Urinary bladder (tissue), 4 donors: ENCODE measurements at places on chromosomes 5 and 9. TPM values are rescaled to one million over a fixed set of nuclear protein-coding genes. Genes with fewer than 3 reads are reported as not detected.

The CARTPT gene
- not detected for total RNA-seq

DNA sequence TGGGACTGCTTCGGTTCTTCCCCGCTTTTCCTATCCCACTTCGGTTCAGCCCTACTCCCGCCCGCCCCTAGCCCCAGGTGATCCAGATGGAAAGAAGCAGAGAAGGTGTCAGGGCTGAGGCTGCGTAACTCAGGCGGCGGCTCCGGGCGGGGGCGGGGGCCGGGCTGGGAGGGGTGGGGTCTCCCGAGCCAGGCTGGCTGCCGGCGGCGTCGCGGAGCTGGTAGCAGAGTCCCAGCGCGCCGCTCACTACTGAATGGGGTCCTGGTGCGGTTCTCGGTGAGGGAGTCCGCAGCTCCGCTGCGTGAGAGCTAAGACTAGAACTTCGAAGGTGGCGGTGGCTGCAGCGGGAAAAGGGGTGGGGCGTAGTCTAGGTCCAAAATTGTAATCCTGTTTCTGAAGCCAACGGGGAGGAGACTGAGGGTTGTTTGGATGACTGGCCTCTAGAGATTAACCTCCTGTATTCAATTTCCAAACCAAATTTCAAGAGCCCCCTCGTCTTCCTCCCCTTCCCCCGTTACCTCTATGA, 1.4 kb downstream of the PRR16 start:
- no peak for DNase-seq

GRCh38 chr5:109452661-109453060, 42.9 kb upstream of the PJA2 start:
- no peak for DNase-seq

DNA sequence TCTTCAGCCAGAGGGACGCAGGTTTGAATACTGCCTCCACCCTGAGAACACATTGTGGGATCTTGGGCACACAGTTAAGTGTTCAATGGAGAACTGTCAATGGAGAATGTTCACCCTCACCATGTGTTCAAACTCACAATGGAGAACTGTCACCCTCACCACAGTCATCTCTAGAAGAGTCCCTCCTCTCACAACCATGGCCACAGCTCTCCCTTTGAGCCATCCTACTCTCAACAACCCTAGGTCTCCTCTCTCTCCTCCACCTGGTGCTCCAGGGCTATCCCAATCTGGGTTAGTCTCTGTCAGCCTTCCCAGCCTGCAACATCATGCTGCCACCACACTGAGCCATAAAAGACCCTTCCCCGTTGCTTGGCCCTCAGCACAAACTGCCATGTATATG, 36.3 kb upstream of the HAND1 start:
- no peak for DNase-seq
